NCI-H226 (cell line): ENCODE measurements at places on chromosomes 2 and 18.
A peak's percentile ranks its signal among the peaks of the same experiment; 100 is the strongest.

- no peak for DNase-seq
Measured at GRCh38 chr2:142885543-142885942, 8.1 kb downstream of the KYNU start.

GRCh38 chr2:7047661-7048060 is 130.4 kb downstream of the RNF144A start:
- no peak for DNase-seq

DNA sequence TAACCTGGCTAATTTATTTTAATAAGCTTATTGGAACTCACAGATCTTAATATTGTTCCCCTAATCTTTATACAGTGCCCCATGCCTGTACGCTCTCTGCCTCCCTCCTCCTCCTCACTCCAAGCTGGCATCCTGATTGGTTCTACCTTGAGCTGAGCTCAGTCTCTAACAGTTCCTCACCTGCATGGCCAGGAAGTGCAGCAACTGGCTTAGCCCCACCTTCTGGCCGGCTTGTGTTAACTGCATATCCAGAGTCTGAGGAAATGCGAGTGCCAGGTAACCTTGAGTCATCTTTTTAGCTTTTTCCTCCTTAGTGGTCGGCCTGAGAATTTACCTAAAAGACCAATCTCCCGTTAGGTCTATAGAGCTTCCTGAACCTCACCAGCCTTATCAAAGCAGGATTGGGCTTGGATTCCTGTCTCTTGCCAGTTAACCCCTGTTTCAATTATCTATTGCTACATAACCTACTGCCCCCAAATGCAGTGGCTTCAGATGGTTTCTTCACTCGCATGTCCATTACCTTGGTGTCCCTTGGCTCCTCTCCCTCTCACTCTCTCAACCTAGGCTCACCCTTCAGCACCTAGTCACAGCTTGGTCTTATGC is 89.5 kb upstream of the STK39 start:
- peak; percentile 48 for DNase-seq

DNA sequence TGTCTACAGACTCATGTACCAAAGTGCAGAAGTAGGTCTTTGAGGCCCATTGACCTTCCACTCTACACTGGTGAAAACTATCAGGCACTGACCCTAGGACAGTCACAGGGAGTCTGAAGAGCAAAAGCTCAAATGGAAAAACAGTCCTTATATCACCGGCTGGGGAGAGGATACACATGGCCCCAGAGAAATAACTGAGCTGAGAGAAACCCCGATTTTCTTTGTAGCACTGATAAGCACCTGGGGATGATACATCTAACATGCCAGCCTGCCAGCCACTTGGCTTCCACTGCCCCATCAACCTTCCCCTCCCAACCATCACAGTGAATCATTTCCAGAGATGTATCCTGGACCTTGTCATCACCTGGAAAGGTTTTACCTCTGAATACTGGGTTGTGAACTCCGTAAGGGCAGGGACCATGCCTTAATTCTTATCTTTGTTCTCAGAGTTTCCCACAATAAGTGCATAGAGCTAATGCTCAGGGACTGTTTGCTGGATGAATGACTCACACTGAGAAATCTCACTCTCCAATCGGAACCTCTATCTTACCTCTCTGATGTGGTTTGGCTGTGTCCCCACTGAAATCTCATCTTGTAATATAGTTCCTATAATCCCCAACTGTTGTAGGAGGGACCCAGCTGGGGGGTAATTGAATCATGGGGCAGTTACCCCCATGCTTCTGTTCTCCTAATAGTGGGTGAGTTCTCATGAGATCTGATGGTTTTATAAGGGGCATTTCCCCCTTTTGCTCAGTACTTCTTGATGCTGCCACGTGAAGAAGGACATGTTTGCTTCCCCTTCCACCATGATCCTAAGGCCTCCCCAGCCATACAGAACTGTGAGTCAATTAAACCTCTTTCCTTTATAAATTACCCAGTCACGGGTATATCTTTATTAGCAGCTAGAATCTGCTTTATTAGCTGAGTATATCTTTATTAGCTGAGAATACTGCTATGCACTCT is 37.1 kb downstream of the EVA1A start:
- peak; percentile 92 for DNase-seq

- no peak for DNase-seq
Measured at GRCh38 chr2:58796239-58796910, 555.2 kb upstream of the FANCL start.

DNA sequence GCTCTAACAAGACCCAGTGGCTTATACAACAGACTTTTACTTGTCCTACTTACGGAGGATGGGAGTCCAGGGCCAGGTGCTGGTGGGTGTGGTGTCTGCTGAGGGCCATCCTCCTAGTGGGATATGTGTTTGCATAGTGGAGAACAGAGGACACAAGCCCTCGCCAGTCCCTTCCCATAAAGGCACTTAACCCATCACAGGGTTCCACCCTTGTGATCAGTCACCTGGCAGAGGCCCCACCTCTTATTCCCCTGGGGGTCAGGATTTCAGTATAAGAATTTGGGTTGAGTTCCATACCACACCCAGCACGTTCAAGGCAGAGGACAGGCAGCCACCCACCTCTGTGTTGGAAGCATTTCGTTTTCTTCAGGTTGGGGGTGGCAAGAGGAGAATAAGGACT is 259.0 kb downstream of the AGAP1 start:
- no peak for DNase-seq

DNA sequence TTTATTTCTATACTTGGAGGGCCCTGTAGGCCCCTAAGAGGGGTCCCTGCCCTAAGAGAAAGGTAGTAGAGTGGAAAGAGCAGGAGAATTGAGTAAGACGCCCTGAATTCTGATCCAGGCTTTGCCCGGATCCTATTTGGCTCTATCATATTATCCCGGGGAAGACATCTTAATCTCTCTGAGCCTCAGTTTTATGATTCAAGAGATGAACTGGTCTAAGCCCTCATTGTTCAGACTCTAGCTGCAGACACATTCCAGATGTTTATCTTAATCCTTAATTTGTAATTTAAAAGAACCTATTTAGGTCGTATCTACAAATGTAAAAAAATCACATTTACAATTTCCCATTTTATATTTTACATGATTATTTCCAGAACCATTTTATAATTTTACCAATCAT is 220.1 kb downstream of the AGPS start:
- no peak for DNase-seq

GRCh38 chr18:65287652-65288051 is 463.2 kb upstream of the CDH7 start:
- DNase-seq: no peak
